Skeletal muscle tissue (tissue), 5 donors: ENCODE measurements at places on chromosomes 12 and 14. TPM values are rescaled to one million over a fixed set of nuclear protein-coding genes. Genes with fewer than 3 reads are reported as not detected.

Gene SERPINA12
- total RNA-seq = not detected

Gene KRT72
- not detected for total RNA-seq

Gene NPAS3
- 9.9 TPM for total RNA-seq

Gene ABCC9
- total RNA-seq = 111 TPM

Gene PPP1R3E
- total RNA-seq = 2.6 TPM

Gene KRT2
- total RNA-seq = not detected

Gene DRAM1
- total RNA-seq = 3.7 TPM

Gene NXPH4
- not detected for total RNA-seq

Gene NDUFB1
- 279 TPM for total RNA-seq

Gene PLEKHG7
- 0.52 TPM for total RNA-seq

Gene TCL1B
- 1.0 TPM for total RNA-seq

Gene GYS2
- total RNA-seq = not detected

Gene RNASE7
- not detected for total RNA-seq

Gene RPGRIP1
- total RNA-seq = not detected

Gene CAPZA3
- total RNA-seq = not detected

Gene BAZ2A
- total RNA-seq = 18.8 TPM

Gene LRTM2
- not detected for total RNA-seq

Gene ZNF84
- total RNA-seq = 20.9 TPM

Gene TMEM229B
- 0.52 TPM for total RNA-seq

Gene CCDC198
- total RNA-seq = not detected

Gene HCAR1
- 0.52 TPM for total RNA-seq

Gene HAL
- total RNA-seq = 0.52 TPM

Gene CDKN1B
- total RNA-seq = 62.1 TPM

Gene RNF212B
- total RNA-seq = not detected

Gene RDH11
- total RNA-seq = 35.5 TPM

Gene NGB
- total RNA-seq = not detected

Gene KLRG1
- total RNA-seq = 3.7 TPM

Gene TMEM132C
- 3.7 TPM for total RNA-seq

Gene RAD9B
- 1.6 TPM for total RNA-seq

Gene CRACR2A
- total RNA-seq = 2.1 TPM

Gene KLRC3
- total RNA-seq = not detected

Gene RFX4
- total RNA-seq = not detected

Gene KLHL33
- 2.1 TPM for total RNA-seq

Gene FGD6
- 5.7 TPM for total RNA-seq

Gene CSRP2
- total RNA-seq = 20.4 TPM

Gene MYH6
- total RNA-seq = 2.1 TPM

Gene SLC2A14
- 0.52 TPM for total RNA-seq

Gene LPCAT3
- 14.6 TPM for total RNA-seq

Gene PLEKHD1
- total RNA-seq = under 0.01 TPM

Gene BDKRB1
- total RNA-seq = not detected

Gene SMCO2
- total RNA-seq = not detected

Gene RD3L
- not detected for total RNA-seq

Gene ITFG2
- 18.8 TPM for total RNA-seq

Gene SIX6
- not detected for total RNA-seq

Gene SLC41A2
- 12.0 TPM for total RNA-seq

Gene BIN2
- 3.1 TPM for total RNA-seq
